Activated CD4-positive, alpha-beta T cell treated with anti-CD3 and anti-CD28 coated beads for 1 hour (primary cell): ENCODE measurements at places on chromosomes 11 and 22.

DNA sequence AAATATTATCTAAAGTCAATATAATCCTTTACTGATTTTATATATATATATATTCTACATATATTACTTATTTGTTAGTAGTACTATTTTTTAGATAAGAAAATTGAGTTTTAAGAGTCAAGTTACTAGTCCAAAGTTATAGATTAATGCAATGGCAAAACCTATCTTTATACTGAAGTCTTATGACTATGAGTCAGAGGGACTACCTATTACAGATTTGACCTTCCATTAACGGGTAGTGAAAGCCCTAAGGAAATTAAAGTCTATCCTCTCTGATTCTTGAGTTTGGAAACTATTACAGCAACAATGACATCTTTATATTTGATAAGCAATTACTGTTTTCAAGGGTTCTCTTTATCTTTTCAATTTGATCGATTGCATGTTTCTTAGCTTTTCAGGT, 315.8 kb downstream of the CASP12 start:
- no peak for DNase-seq

DNA sequence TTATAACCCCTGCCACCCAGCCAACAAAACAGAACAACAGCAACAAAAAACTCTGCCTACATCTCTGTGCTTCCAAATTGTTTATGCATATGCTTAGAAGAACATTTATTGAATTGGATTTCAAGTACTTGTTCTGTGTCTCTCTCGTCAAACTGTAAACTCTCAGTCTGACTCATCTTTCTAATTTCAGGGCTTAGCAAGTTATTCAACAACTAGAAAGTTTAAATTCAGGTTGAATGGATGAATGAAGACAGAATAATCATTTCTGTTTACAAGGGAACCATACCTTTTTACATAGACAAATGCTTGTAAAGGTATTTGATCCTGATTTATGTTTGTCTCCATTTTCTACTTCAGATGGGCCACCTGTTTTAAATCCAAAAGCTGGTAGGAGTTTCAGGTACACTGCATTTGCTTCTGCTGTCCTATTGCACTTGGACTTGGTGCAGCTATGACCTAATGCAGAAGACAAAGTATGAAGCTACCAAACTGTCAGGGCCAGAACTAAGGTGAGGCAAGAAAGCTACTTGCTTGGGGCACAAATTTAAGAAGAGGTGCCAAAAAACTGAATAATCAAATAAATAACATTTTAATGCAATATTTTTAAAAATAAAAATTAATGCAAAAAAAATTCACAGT, 1.6 kb upstream of the FBXO3 start:
- DNase-seq: no peak

DNA sequence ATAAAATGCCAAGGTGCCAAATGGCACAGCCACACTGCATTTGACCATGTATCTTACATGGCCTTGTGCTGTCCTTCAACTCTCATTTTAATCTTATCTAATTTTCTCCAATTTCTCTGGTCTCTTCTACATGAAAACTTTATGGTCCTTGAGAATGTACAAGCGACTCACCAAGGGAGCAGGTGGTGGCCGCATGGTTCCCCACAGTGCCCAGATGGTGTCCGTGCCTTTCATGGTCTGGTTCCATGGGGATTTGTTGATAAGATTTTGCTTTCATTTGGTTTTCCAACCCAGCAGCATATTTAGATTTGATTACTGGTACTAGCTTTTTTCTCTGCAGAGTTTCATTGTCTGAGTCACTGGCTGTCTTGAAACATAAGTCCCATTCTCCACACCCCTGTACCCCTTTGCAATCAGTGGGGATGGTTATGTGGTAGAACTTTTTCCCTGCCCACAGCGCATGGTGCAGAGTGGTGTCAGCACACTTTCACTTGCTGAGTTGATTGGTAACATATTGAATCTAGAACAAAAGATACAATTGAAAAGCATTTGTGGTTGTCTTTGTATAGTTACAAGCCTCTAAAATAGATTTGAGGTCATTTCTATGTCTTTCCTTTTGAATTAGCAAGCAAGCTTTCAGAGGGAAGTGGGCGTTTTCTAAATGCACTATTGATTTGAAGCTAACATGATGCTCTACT, 24.1 kb downstream of the ZNRF3 start:
- no peak for DNase-seq

- DNase-seq: no peak
Observed at GRCh38 chr11:130122141-130122575, 37.4 kb upstream of the ST14 start.

DNA sequence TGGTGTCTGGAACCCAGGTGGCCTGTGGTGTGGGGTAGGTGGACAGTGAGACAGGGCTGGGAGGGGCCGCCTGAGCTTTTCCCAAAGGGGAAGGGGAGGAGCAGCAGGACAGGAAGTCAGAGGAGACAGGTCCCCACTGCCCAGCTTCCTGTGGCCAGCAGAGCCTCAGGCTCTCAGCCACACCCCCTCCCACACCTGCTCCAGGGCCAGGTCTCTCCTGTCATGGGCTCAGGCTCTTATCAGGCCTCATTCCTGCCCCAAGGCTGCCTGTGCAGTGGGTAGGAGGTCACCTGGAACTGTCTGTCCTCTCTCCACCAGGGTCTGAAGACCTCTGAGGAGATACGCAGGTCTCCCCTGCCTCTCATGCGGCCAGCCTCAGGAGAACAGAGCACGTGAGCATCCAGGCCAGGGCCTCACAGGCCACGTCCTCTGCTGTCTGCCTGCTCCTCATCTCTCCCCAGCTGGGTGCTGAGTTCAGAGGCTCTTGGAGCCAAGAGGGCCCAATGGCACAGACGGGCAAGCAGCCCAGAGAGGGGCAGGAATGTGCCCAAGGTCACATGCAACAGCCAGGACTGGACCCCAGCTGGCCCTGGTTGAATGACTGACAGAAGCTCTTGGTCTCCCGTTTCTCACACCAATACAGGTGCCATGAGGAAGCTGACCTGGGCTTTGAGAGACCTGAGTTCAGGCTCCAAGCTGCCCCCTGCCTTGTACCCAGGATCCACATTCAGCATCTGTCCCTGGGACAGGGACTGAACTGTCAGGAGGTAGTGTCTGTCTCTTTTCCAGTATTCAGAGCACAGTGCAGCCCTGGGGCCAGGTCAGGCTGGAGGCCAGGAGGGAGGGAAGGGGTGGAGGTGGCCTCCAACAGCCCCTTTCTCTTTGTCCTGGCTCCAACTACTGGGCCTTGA, 16.7 kb downstream of the STARD10 start:
- no peak for DNase-seq

- peak; percentile 24 for DNase-seq
Observed at GRCh38 chr22:35023692-35024363, 42.1 kb upstream of the ISX start.

DNA sequence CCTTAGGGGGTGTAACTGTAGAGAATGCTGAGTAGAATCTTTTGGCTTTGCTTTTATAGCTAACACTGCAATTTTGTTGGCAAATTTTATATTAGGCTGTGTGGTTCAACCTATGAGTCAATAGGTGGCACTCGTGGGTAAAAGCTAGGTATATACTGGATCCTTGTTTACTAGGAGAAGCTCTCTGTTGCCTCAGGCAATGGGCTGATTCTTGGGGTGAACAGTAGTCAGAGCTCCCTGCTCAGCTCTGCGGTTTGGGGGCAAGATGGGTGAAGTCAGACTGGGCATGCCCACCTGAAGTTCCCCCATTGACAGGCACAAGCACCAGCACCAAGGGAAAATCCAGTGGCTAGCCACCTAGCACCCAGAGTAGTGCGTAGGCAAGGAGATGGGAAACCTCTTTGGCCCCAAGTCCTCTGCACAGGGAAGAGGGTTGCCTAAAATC, 238.7 kb downstream of the FAM181B start:
- no peak for DNase-seq

DNA sequence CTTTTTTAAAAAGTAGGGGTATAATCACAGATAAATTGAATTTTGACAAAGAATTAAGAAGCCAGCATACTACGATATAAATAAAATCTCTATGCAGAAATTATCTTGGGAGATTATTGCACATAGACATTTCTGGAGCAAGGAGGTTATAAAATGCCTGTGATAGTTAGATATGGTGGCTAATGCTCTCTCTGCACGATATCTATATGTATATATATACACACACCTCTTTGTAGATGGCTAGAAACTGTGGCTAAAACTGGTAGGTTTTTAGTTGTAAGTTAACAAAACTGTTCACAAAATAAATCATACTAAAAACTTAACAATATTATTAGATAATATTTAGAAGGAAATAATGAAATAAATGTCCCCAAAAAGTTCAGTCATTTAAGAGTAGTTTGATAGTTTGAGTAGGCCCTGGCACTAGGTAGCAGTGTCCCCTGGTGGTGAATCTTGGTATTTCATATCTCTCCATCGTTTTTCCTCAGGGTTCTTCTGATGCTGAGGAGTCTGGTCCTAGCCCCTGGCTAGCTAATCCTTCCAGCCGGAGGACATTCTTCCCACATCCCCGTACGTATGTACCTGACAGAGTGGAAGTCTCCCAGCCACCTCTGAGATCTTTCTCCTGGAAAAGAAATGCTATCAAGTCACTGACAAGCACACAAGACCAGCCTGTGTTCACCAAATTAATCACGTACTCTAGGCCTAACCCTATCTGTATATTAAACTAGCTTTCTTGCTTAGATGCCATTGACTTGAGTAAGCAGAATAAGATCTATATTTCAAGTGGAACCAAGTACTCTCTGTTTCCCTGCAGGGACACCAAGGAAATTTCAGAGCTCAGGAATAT, 32.2 kb downstream of the ART5 start:
- DNase-seq: no peak

GRCh38 chr22:47408409-47408808, 646.0 kb downstream of the TBC1D22A start:
- DNase-seq: no peak

GRCh38 chr11:125305345-125305744, 140.8 kb downstream of the PKNOX2 start:
- no peak for DNase-seq

- no peak for DNase-seq
Observed at GRCh38 chr22:38081941-38082828, 1.8 kb downstream of the SLC16A8 start.
